ENCODE measurements at places on chromosomes 4 and X.

DNA sequence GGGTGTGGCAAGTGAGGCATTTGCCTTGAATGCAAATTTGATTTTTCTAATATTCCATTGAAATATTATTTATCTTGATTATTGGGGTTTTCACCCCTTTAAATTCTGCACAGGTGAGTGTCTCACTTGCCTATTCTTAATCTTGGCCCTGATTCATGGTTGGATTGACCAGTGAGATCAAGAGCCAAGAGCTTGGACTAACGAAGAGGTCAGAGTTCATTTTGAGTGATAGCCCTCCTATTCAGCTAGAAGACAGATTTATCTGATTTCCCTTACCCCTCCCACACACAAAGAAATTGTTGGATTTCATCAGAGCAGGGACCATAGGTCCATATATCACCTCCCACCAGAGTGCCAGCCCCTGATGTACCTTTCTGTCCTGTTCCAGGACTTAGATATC lies 11.6 kb upstream of the ACOT9 start:
- DNase-seq: no peak

- peak; percentile 25 for DNase-seq
Measured at GRCh38 chr4:7539659-7540058, 104.9 kb upstream of the PSAPL1 start.

DNA sequence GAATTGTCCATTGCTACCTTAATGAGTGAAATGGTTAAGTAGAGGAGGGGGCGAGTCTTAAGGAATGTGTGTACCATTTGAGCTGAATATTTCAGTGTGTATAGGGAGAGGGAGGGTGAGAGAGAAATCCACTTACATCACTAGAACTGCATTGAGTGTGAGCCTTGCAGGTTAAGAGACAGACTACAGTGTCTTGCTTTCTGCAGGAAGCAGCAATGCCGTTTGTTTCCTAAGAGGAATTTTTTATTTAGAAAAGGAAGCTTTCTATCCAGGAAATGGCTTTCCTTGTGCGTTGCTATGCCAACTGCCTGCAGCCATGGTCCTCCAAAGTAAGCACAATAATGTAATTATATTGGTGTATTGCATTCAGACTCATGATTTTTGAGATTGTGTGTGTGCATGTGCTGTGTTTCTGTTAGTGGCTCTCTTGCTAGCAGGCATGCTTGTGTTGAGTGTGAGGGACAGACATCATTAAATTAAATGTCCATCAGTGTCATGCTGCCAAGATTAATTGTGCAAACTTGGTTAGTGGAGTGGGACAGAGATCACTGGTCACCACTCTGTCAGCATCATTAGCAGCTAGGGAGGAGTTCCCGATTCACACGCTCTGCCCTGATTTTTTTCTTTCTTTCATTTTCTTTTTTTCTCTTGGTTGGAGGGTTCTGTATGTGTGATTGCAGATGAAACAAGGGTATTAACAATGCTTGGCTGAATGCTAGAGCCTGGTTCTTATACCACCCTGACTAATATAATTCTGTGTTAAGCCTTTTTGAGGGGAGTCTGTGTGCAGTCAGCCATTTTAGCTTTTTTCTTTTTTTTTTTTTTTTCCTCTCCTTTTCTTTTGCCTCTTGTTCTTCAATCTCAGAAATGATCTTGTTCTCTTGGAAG lies 164.3 kb downstream of the RAPGEF2 start:
- no peak for DNase-seq

- DNase-seq: no peak
Measured at GRCh38 chr4:59247032-59247431, 1953.1 kb upstream of the ADGRL3 start.

GRCh38 chr4:112370466-112370865 lies 73.3 kb downstream of the ALPK1 start:
- no peak for DNase-seq

GRCh38 chrX:15750611-15751154 lies 12.6 kb downstream of the CA5B start:
- no peak for DNase-seq

- DNase-seq: no peak
Measured at GRCh38 chr4:137739391-137739790, 207.1 kb upstream of the PCDH18 start.

DNA sequence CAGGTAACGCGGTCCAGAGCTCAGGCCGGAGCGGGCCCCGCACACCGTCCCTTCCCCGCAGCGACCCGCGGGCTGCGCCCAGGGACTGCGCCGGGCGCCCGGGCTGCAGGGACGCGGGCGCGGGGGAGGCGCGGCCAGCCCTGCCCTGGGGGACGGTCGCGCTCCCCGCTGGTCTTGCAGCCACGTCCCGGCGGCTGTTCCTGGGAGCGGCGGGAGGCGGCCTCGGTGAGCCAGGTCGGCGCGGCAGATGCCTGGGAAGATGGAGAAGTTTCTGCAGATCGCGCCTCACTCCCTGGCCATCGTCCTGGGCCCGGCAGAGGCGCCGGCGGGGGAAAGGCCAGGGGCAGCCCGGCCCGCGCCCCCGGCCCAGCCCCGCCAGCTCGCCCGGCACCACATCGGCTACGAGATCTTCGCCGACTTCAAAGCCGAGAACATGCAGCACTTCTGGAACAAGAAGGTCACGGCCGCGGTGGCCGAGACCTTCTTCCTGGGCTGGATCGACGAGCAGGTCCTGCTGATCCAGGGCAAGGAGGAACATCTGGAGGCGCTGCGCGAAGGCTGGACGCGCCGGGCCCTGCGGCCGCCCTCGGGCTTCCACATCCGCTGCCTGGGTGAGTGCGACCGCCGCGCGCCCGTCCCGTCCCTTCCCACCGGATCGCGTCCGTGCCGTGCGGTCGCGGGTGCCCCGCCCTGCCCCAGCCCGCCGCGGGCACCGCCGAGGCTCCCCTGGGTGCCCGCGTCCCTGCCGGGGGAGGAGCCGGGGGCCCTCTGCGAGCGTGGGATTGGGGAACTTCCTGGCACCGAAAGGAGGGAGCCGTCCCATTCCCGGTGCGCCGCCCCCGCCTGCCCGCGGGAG lies 107.4 kb upstream of the STOX2 start:
- no peak for DNase-seq

DNA sequence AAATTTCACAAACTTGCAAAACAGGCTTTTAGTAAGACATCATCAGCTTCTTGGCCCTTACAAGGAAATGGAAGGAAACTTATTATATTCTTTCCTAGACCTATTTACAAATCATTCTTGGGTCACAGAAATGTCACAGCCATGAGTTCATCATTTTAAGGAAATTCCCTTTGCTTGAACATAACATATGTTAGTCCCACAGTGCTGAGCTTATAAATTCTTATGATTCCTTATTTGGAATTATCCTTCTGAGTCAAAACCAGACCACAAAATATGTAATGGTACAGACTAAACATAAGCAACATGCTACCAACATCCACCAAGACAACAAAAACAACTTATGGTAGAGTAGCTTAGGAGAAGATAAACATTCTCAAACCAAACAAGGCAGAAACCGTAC lies 236.9 kb upstream of the CTSO start:
- no peak for DNase-seq

GRCh38 chr4:85722807-85723206 lies 247.9 kb downstream of the ARHGAP24 start:
- no peak for DNase-seq

- DNase-seq: no peak
Measured at GRCh38 chr4:610411-611261, 14.7 kb upstream of the PDE6B start.
